ENCODE measurements at places on chromosomes 5 and 9.
A peak's percentile ranks its signal among the peaks of the same experiment; 100 is the strongest.

GRCh38 chr5:92401-93220, 643 bp downstream of the PLEKHG4B start:
- DNase-seq, result no peak

DNA sequence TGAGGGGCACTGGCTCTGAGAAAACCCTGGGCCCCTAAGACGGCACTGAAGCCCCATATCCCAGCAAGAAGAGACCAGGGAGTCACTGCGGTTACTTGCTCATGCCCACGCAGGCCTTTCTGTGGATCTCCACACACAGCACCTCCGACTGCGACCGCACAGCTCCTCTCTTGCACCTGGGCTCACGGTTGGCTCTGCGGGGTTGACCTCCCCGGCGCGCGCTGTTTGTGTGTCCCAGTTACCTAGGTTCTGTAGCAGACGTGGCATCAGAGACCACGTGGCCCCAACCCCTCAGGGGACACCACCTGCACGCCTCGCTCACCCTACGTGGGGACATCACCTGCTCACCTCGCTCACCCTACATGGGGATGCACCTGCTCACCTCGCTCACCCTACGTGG, 12.7 kb downstream of the LPCAT1 start:
- no peak for DNase-seq

DNA sequence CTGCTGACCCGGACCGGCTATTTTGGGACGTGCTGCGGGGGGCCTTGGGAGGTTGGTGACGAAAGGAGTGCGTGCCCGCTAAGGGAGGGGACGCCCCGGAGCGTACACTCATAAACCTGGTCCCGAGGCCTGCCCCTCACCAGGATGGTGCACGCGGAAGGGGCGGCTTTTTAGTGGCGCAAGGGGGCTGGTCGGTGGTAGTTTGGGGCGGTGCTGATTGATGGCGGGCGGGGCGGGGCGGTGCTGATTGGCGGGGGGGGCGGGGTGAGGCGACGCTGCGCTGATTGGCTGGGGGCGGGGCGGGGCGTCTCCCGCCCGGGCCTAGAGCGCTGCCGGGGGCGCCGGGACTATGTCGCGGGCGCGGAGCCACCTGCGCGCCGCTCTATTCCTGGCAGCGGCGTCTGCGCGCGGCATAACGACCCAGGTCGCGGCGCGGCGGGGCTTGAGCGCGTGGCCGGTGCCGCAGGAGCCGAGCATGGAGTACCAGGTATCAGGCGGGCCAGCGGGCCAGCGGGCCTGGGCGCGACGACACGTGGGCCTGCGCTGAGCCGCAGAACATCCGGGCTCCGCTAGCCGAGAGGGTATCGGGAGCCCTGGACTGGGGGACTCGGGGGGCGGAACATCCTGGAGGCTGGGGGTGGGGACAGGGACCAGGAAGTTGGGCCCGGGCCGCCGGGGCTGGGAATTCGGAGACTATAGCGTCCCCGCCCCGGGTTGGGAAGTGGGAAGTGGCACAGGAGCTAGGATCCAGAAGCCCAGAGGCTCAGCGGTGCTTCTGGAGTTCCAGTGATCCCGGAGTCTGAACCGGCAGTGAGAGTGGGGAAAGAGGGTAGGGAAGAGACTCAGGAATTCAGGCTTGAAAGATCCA, at the start of gene FPGS:
Gene FPGS (plus strand): TSS at position 307 of the 868 bp plus-strand sequence. CDS start 43 bp downstream, at position 350.
- peak; percentile 93 for DNase-seq

GRCh38 chr9:36164372-36164771, 4.8 kb upstream of the CCIN start:
- DNase-seq, result no peak

- no peak for DNase-seq
These were observed 12.4 kb upstream of the UBAC1 start for GRCh38 chr9:135973277-135974219.

DNA sequence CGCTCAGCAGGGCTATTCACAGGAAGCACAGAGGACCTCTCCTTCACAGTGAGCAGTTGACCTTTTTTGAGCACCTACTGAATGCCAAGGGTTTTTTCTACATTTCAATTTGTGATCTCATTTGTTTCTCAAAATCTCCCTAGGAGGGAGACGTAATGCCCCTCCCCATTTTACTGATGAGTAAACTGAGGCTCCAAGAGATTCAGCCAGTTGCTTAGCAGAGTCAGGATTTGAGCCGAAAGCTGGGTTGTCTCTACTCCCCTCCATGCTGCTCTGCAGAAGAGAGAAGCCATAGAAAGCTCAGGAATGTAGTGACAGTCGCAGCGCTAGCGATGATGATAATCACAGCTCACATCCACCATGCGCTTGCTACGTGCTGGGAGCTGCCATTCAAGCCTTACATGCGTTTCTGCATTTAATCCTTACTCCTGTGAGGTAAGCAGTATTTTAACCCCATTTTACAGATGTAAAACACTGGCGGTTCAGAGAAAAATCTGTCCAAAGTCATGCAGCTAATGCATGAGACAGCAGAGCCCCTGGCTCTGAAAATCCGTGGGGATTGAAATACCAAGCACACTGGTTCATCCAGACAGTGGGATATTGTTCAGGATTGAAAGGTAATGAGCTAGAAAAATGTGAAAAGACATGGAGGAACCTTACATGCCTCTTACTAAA, 33.8 kb downstream of the ERGIC1 start:
- no peak for DNase-seq

DNA sequence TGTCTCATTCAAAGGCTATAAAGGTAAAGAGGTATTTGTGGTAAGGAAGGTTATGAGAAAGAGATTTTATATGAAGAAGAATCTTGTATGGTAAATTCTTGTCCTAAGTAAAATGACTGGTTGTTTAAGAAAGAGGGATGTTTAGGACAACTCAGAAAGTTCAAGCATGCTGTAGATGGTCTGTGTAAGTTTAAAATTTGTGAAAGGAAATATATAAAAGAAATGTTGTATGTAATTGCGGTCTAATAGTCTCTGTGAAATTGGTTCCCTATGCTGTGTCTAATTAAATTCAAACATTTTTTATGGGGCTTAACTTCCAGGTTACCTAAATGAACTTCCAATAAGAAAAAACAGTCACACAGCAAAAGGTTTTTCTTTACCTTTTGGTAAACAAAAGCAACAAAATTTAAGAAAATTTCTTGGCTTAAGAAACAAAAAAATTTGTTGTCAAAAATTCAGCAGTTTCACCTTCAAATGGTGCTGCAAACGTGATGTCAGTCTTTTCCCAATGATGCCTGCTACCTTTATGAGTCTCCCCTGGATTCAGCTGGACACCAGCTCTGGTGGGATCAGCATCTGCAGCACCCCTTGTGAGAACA, 83.0 kb upstream of the FCN1 start:
- no peak for DNase-seq

GRCh38 chr9:93958121-93958818, 3.1 kb upstream of the BARX1 start:
- no peak for DNase-seq

DNA sequence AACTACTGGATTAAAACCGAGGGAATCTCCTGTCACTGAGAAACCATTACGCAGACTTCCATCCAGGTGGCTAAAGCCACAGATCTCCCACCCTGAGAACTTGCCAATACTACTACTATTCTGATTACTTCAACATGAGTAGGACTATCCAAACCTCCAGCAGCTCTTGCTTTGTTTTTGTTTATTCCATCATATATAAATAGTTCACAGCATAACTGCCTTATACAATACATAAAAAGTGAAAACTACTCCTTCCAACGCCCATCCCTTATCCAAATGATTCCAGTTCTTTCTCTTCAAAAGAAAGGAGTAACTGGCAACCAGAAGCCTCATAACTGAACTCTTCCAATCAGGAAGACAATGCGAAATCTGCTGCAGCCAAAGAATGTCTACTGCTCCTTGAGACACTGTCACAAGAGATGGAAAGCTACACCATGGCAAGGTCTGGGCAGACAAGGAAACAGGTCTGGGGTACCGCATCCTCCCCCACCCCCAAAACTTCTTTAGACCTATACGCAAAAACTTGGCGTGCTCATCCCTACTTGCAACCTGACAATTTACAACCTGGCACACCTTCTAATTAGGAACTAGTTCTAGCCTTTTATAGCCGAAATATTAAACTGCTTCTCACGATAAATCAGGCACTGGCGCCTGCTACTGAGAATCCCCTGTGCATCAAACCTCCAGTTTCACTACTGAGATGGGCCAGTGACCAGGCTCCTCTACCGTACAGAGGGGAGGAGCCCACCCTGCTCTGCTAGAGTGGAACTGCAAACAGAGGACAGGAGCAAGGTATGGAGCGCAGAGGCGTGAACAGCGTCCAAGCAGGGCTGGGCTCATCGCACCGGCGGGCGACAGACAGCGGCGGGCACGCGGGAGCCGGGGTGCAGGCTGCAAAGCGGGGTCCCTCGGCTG, 986 bp downstream of the PLPP1 start:
- DNase-seq, result peak; percentile 60

GRCh38 chr9:33135470-33135958, 31.6 kb downstream of the B4GALT1 start:
- DNase-seq, result no peak

DNA sequence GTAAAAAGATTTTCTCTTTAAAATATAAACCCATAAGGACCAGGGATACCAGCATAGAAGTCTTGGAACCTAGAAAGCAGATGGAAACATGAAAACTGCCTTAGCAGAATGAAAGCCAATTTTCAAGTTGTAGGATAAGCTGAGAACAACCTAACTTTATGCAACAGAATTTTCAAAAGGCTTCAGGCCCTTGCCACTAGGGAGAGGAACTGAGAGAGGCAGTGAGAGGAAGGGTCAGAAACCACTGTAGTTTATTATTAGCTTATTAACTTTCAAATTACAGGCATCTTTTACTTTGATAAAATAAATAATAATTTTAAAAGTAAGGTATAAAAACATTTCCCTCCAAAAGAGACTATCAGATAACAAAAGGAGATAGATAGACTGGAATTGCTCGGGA, 33.4 kb downstream of the FAM81B start:
- no peak for DNase-seq

- no peak for DNase-seq
These were observed 258.4 kb downstream of the FER start for GRCh38 chr5:109006129-109006528.

DNA sequence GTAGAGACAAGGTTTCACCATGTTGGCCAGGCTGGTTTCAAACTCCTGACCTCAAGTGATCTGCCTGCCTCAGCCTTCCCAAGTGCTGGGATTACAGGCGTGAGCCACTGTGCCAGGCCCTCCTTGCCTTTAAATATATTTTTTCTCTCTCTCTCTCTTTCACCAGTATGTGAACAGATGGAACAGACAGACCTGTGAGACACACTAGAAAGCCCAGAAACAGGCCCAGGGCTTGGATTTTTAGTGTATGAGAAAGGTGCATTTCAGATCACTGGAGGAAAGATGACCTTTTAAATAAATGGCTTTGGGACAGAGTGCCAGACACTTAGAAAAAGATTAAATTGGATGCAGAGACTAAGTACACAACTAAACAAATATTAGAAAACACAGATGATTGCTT, 3.1 kb downstream of the RASGEF1C start:
- DNase-seq, result no peak

GRCh38 chr9:21711504-21711903, 90.9 kb upstream of the MTAP start:
- DNase-seq, result peak; percentile 52

- DNase-seq, result no peak
These were observed 31.6 kb upstream of the N4BP3 start for GRCh38 chr5:178081571-178082243.

DNA sequence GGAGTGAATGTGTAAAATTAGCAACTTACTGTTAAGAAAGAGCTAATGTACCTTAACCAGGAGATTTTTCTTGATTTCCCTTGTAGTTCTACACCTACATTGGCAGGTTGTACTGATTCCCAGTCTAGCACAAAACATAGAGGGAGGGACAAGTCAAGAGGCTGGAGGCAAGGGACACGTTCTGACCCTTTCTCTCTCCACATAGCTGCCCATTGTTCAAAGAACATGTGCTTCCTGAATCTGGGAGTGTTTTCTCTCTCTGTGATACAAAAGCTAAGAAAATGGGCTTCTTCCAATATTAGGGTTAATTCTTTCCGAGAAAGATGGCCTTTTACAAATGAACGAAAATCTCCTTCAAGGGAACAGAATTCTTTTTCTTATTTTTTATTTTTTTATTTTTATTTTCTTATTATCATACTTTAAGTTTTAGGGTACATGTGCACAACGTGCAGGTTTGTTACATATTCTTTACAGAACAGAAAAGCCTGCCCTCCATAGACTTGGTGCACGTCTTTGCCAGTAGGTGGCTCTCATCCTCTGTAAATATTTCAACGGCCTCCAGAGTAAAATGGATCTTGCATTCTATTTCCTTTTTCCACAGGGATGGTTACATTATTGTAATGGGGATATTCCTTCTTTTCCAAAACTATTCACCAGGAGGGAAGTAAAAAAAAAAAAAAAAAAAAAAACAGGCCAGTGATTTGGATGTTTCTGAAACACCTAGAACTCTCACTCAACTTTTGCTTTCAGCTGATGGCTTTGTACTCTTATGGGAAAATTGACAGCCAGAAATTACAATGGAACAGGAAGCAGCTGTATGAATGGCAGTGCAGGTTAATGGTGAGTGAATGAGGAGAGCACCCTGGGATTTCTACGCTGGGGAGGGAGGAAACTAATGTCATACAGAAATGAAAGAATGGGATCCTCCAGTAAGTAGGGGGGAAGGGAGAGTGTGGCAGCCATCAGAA, 13.1 kb upstream of the IFNA5 start:
- peak; percentile 51 for DNase-seq

DNA sequence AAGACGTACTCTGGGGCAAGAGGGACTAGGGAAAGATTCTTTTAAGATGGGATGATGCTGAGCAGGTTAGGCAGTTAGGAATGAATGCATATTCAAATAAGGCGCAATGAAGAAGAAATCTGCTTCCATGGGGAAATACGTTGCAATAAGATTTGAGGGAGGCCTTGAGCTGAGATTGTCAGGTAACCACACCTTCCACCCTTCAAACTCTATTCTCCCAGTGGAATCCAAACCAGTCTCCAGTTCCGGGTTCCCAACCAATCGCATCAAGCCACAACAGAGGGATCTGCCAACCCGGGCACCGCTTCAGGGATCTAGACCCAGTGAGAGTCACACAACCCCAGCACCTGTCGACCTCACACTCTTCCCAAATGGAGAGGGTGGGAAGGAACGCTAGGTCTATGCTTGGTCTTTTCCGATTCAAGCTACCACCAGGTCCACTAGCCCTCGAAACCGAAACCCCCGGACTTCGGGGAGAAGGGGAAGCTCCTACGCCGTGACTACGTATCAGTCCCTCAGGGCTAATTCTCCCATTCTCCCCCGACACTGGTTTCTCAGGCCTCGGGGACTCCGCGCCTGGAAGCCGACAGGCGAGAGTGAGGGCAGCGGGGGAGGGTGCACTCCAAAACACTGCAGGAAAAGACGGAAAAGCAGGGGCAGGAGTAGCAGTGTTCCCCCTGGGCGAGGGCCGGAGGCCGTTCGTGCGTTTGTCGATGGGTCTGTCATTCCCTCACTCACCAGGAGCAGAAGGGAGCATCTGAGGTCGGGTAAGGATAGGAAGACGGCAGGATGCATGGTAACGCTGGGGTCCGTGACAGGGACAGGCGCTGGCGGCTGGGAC, 534 bp downstream of the ERP44 start:
- DNase-seq, result peak; percentile 46

DNA sequence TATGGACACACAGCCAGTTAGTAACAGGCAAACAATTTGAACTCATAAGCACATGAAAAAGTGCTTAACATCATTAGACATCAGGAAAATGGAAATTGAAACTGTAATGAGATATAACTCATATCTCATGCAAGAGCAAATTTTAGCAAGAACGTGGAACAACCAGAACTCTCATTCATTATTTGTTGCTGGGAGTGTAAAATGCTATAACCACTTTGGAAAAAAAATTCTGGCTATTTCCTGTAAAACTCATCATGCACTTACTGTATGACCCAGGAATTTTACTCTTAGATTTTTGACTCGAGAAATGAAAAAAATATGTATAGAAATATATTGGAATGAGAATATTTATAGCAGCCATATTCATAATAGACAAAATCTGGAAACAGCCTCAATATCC, 205.7 kb upstream of the PUM3 start:
- DNase-seq, result peak; percentile 68

Data from fibroblast of skin of back (primary cell).